ENCODE measurements at places on chromosomes 3 and 15. TPM values are rescaled to one million over a fixed set of nuclear protein-coding genes. Genes with fewer than 3 reads are reported as not detected.

DNAJA4 gene
- polyA plus RNA-seq = 25.1 TPM

ZIC1 gene
- under 0.01 TPM for polyA plus RNA-seq

ANKUB1 gene
- polyA plus RNA-seq = 1.3 TPM

GRCh38 chr3:115233021-115233420, 85.9 kb upstream of the ZBTB20 start:
- H3K36me3 ChIP-seq = no peaks in the 10 kb centered on the region
- H3K27ac ChIP-seq = no peak overlapping the region
- no peaks in the 10 kb centered on the region for H3K4me1 ChIP-seq
- no peaks in the 10 kb centered on the region for H3K27me3 ChIP-seq

GRCh38 chr3:31573036-31573779, 40.5 kb downstream of the STT3B start:
- no peak overlapping the region for H3K27ac ChIP-seq
- no peak for DNase-seq
- H3K36me3 ChIP-seq = no peaks in the 10 kb centered on the region
- H3K4me1 ChIP-seq = no peaks in the 10 kb centered on the region
- H3K4me3 ChIP-seq = no peak overlapping the region

GRCh38 chr15:72078887-72079286, 39.1 kb downstream of the MYO9A start:
- no peak overlapping the region for H3K4me3 ChIP-seq
- H3K36me3 ChIP-seq = no peaks in the 10 kb centered on the region
- DNase-seq = no peak
- no peaks in the 10 kb centered on the region for H3K4me1 ChIP-seq

DNA sequence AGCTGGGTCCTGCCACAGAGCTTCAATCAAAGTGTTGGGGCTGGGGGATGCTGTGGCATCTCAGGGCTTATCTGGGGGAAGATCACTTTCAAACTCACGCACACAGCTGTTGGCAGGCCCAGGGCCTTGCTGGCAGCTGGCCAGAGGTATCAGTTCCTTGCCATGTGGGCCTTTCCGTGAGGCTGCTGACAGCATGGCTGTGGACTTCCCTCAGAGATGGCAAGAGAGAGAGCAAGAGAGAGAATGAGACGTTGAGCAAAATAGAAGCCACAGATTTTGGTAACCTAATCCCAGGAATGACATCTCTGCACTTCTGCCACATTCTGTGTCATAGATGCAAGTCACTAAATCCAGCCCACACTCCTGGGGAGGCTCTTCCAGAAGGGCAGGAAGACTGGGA, 91.0 kb downstream of the TPRG1 start:
- no peaks in the 10 kb centered on the region for H3K36me3 ChIP-seq
- H3K27me3 ChIP-seq = no peaks in the 10 kb centered on the region
- no peaks in the 10 kb centered on the region for H3K4me1 ChIP-seq
- no peak for DNase-seq

Measured in lung (tissue), 17 donors.